ENCODE measurements at places on chromosomes 5 and 9. TPM values are rescaled to one million over a fixed set of nuclear protein-coding genes. Genes with fewer than 3 reads are reported as not detected.

DNA sequence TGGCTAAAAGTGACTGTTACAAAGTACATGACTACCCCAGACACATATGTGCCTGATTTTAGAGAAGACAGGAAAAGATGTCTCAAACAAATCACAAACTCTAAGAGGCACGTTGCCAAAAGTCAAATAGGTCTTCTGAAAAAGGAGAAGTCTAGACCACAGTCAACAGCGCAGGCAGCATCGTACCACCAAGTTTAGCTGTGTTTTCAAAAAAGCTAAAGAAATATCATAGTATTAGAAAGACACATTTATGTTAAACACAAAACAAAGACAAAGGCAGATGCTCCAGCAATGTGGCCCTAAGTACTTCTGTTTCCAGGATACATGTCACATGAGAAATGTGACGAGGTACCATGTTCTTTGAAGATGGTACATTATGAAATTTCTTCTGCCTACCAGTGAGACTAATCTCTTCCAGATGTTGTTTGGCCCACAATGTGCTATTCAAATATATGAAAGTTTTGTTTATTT lies 43.5 kb downstream of the LPAR1 start:
- DNase-seq, result no peak

- no peak for DNase-seq
These were observed 246.4 kb downstream of the SMARCA2 start for GRCh38 chr9:2261421-2262103.

GRCh38 chr5:101561018-101561417 lies 657.9 kb upstream of the ST8SIA4 start:
- no peak for DNase-seq

- no peak for DNase-seq
These were observed 15.8 kb upstream of the FABP6 start for GRCh38 chr5:160213537-160213936.

GRCh38 chr9:69623276-69623675 lies 48.9 kb downstream of the APBA1 start:
- DNase-seq, result no peak

- no peak for DNase-seq
These were observed 38.3 kb downstream of the TRIO start for GRCh38 chr5:14181299-14181968.

DNA sequence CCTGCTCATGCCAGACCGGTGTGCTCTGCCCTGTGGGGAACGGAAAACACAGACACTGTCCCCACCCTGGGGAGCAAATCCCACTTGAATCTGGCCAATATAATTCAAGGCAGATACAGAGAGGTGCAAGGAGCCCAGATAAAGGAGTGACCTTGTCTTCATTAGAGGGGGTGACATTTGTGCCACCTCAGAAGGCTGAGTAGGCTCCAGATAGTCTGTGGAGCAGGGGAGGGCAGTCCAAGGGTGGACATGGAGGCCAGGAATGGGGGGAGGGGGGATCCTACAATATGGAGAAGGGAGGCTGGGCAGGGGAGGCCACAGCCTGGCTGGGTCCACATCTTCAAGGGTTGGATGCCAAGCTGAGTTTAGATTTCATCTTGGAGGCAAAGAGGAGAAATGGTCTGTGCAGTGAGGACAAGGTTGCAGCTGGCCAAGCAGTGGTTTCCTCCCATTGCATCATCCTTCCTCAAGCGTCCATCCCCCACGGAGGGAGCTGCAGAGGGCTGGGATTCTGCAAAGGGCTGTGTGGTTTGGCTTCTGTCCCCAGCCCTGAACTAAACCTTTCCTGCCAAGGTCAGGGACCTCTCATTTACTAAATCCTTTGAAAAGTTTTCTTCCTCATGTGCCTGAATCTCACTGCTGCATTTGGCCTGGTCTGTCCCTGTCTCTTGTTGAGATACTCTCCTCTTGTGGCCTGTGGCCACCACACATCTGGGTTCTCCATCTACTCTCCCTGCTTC lies 60.1 kb downstream of the GALNT12 start:
- peak; percentile 86 for DNase-seq

DNA sequence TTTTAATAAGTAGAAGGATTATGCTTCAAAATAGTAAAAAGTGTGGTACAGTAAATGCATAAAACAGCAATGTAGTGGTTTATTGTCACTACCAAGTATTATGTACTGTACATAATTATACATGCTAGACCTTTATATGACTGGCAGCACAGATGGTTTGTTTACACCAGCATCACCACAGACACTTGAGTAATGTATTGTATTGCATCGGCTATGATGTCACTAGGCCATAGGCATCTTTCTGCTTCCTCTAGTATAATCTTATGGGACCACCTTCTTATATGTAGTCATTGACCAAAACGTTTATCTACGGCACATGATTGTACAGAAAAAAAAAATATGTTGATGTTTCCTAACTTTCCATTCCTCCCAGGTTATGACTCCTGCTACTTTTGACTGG lies 31.9 kb upstream of the SSBP2 start:
- no peak for DNase-seq

GRCh38 chr5:100970646-100971255 lies 67.7 kb upstream of the ST8SIA4 start:
- no peak for DNase-seq

DNA sequence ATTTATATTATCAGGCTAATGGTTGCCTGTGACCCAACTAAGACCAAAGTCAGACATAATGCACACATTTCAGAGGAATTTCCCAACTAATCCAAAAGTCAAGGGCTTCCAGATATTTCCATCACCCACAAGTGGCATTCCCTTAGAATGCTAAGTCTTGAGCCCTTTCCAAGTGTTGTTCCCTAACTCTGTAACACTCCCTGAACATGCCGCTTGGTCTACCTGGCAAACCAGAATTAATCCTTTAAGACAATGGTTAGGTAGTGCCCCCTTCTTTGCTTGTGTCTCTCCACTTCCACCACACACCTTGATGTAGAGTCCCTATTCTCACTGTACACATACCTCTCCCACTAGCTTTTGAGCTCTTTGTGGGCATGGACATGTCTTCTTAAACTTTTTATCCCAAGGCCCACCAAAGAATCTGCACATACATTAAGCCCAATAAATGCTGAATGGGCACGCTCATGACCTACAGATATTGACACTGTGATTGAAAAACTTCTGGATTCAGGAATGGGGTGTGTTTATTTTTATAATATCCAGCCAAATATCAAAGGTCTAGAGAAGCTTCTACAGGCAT lies 37.8 kb upstream of the IFNE start:
- DNase-seq, result no peak

- DNase-seq, result no peak
These were observed 224.9 kb downstream of the MAT2B start for GRCh38 chr5:163730206-163730756.

GRCh38 chr9:15077946-15078729 lies 167.9 kb upstream of the FREM1 start:
- DNase-seq, result no peak

DNA sequence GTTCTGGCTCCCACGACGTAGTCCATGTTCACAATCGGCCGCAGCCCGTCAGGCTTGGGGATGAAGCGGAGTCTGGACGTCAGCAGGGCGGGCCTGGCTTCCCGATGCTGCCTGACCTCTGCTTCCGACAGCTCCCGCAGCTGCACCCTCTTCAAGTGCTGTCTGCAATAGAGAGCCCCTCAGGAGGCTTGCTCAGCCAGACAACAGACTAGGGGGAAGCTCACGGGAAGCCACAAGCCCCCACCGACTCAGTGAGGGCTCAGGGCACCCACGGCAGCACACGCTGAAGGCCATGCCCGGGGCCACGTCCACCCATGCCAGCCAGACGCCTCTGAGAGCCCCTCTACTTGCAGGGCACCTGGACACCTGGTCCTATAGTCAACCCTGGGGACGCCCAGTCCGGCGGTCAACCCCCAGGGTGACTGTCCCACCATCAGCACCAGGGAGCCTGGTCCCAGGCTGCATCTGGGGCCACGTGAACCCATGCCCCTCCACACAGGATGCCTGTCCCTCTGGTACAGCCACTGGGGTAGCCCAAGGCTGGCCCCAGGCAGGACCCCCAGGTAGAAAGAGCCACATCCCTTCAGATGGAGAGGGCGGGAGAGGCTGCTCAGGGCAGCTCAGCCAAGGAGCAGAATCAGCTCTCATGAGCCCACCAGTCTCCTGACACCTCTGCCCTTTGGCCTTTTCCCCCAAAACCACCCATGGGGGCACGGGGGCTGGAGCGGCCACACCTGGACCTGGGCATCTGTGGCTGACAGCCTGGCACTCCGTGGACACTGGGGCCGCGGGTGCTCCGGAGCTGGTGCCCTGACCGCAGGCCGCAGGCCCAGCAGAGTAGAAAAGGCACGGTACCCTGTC lies 14.5 kb downstream of the TERT start:
- no peak for DNase-seq

GRCh38 chr5:91359962-91360609 lies 23.0 kb downstream of the ARRDC3 start:
- DNase-seq, result no peak

- DNase-seq, result no peak
These were observed 11.0 kb downstream of the RNF145 start for GRCh38 chr5:159198063-159199036.

DNA sequence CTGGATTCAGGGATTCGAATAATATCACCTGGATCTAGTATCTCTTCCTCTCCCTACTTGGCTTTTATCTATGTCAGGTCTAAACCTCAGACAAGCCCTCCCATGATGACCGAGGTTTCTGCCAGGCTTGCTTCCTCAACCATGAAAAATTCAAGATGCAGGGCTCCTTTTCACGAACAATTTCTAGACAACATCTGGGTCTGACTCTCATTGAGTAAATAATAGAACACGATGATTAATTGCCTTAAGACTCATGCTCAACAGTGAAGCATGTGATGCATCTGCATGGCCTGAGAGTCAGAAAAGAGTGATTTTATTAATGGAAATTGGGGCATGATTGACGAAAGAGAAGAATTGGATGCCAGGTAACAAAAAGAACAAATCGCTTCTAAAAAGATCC lies 277.2 kb upstream of the ZNF608 start:
- no peak for DNase-seq

- no peak for DNase-seq
These were observed 141.4 kb downstream of the LRRC70 start for GRCh38 chr5:62720031-62720441.

DNA sequence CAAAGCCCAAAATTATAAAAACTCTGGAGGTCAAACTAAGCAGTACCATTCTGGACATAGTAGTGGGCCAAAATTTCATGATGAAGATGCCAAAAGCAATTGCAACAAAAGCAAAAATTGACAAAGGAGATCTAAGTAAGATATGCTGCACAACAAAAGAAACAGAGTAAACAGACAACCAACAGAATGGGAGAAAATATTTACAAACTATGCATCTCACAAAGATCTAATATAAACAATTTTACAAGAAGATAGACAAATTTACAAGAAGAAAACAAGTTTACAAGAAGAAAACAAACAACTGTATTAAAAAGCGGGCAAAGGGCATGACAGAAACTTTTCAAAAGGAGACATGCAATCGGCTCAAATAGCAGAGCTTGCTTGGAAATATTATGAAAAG lies 396.9 kb downstream of the CDH9 start:
- DNase-seq, result no peak

DNA sequence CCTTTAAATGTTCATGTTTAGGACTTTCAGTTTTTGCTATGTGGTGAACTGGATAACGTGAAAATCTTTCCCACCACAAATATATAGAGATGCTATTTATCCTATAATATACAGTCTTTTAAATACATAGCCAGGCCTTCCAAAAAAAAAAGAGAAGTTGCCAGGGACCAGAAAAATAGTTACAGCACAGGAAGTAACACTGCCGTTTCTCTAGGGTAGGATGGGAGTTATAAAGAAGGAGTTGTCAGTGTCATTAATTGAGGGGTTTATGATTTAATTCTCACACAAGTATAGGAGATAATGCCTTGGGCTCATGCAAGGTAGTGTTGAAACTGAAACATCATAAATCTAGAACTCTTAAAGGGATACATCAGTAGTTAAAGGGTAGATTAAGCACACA lies 83.9 kb downstream of the LRRC70 start:
- DNase-seq, result no peak

GRCh38 chr5:84874196-84874595 lies 489.5 kb upstream of the EDIL3 start:
- DNase-seq, result no peak

GRCh38 chr5:113447498-113448050 lies 12.8 kb upstream of the TSSK1B start:
- no peak for DNase-seq

DNA sequence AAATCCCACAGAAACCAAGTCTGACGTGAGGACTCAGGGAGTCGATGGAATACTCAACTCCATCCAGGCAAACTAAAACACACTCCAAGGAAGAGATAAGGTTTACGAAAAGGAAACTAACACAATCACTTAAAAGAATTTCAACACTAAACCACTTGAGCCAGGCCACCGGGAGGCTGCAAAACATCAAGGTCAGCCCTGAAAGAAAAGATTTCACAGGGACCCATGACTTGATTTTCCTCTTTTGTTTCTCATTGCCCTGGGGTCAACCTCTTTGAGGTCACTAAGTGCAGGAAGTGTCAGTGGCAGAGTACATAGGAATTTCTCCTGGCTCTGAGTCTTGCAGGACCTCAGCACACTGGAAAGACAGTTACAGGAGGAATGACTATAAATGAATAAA lies 77.8 kb upstream of the TARS1 start:
- DNase-seq, result peak; percentile 55

- DNase-seq, result no peak
These were observed 389.1 kb upstream of the ST8SIA4 start for GRCh38 chr5:101292199-101292598.

GRCh38 chr5:1936413-1936812 lies 53.7 kb upstream of the IRX4 start:
- DNase-seq, result no peak

- DNase-seq, result peak; percentile 52
These were observed 12.0 kb downstream of the REXO4 start for GRCh38 chr9:133405508-133406438.

- no peak for DNase-seq
These were observed 29.2 kb upstream of the MSANTD3 start for GRCh38 chr9:100397529-100398266.

- DNase-seq, result no peak
These were observed 124.7 kb downstream of the FBN2 start for GRCh38 chr5:128413356-128413755.

FAT2 gene
- total RNA-seq, result 0.18 TPM

EDIL3 gene
- total RNA-seq, result 3.1 TPM

EGFLAM gene
- 9.9 TPM for total RNA-seq

RASGEF1C gene
- 0.65 TPM for total RNA-seq

RGS14 gene
- total RNA-seq, result 4.7 TPM

SPINK7 gene
- not detected for total RNA-seq

GTF3C4 gene
- 9.2 TPM for total RNA-seq

COL23A1 gene
- total RNA-seq, result 5.5 TPM

PLCXD3 gene
- 39.6 TPM for total RNA-seq

GLRX gene
- 73.1 TPM for total RNA-seq

IL4 gene
- not detected for total RNA-seq

FIBCD1 gene
- 2.2 TPM for total RNA-seq

DMRT3 gene
- not detected for total RNA-seq

MAML1 gene
- total RNA-seq, result 11.9 TPM

UNC13B gene
- total RNA-seq, result 17.8 TPM

GABRB2 gene
- total RNA-seq, result 1.4 TPM

Measured in left cardiac atrium (tissue), 4 donors.